ENCODE measurements at places on chromosomes 5 and 9.

DNA sequence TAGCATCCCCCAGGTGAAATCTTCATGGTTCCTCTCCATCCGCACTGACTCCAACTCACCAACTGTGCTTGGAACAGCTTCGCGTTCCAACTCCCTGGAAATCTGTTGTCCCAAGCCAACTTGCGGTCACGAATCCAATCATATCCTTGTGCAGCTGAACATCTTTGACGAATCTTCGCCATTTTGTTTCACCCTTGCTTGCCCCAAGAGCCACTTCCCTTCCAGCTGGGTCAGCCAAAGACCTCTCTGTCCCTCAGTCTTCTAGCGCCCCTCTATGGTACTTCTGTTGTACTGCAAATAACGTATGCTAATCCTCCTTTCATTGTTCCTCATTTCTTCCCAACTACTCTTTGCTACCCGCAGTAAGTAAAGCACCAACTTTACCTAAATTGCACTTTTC, 61.0 kb upstream of the TARS1 start:
- DNase-seq, result no peak

- no peak for DNase-seq
These were observed 36.0 kb downstream of the ANKRD33B start for GRCh38 chr5:10599862-10600284.

GRCh38 chr9:93684806-93685543, 108.6 kb downstream of the PHF2 start:
- DNase-seq, result no peak

DNA sequence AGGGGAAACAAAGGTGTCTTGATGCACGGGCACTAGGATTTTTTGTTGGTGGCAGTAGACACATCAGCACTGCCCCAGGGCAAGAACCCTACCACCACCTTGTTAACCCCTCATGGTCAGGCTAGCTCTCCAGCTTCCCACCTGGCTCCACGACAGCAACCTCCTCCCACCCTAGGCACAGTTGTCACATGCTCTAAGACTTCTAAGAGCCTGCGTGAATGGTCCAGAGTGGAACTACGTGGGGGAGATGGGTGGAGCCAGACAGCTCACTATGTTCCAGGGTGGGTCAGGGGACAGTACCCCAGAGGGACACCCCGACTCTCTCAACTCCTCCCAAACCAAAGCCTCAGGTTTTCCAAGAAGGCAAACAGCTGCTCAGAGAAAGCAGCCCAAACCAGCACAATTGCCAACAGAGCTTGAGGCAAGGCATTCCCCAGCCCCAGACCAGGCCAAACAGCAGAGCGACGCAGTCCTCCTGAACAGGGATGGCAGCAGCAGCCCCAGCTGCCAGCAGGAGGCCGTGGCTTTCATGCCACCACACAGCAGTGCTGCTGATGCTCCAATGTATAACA, 78.0 kb downstream of the NRG2 start:
- no peak for DNase-seq

- DNase-seq, result no peak
These were observed 268.8 kb downstream of the NSG2 start for GRCh38 chr5:174314261-174314660.

Measured in SK-N-DZ (cell line).